ENCODE measurements at places on chromosomes 11 and 22.

DNA sequence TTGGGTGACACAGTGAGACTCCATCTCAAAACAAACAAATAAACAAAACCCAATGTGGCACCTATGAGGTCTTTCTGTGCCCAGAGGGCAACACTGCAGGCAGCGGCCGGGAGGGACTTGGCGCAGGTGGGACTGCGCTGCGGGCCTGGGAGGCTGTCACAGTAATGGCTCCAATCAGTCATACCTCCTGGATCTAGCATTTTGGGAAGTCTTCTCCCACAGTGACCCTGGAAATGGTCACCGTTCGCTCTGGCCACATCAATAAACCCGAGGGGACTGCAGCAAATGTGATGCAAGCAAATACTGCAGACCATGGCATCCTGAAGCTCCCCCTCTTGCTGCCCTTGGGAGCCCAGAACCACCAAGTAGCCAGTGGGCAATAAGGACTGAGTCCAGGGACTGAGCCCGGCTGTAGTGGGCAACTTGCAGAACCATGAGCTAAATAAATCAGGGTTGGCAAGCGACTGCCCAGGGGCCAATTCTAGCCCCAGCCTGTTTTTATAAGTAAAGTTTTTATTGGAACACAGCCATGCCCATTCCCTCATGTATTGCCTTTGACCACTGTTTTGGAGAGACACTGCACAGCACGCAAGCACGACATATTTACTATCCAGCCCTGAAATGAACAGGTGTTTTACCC, 15.4 kb downstream of the SHANK2 start:
- DNase-seq, result no peak

- no peak for DNase-seq
These were observed 5.6 kb upstream of the EHD1 start for GRCh38 chr11:64884019-64884418.

DNA sequence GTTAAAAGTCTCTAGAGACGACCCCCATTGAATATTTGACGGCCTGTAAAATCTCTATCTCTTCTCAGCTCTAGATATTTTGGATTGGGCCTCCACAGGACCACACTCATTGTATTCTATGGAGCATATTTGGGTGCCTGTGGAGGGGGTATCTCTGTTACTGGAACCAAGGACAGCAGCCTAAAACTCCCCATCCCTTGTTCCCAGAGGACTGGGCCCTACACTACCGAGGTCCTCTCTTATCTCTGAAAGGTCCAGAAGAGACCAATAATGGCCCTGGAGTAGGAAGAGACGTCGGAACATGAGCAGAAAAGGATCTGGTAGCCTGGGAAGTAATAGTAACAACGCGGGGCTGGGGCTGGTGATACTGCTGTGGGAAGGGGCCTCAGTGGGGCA, 542 bp downstream of the HPS4 start:
- no peak for DNase-seq

- no peak for DNase-seq
These were observed 97.8 kb upstream of the ZBED5 start for GRCh38 chr11:10955616-10956015.

- DNase-seq, result no peak
These were observed 33.8 kb upstream of the OR9G4 start for GRCh38 chr11:56782167-56782847.

- no peak for DNase-seq
These were observed 1.1 kb downstream of the CDC45 start for GRCh38 chr22:19480789-19481188.

- no peak for DNase-seq
These were observed 1654.6 kb upstream of the RAG2 start for GRCh38 chr11:38252620-38253019.

DNA sequence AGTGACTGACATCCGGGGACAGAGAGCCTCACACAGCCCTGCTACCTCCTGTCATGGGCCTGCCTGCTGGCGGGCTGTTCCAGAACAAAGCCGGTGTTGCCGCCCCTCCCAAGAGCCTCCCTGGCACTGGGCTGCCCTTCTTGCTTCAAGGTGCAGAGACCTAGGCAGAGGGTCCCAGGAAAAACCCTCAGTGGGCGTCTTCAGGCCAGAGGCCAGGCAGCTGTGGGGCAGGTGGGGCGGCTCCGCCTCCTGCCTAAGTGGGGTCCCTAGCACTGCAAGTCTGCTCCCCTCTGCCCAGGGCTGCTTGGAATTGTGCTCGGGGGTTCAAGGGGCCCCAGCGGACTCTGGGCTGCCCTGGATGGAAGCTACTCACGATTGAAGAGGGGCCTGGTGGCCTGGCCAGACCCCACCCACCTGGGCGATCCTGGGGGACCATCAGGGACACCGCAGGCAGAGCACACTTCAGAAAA, 20.4 kb upstream of the GNB1L start:
- no peak for DNase-seq

GRCh38 chr11:17171916-17172315, 35.9 kb downstream of the PIK3C2A start:
- DNase-seq, result no peak

DNA sequence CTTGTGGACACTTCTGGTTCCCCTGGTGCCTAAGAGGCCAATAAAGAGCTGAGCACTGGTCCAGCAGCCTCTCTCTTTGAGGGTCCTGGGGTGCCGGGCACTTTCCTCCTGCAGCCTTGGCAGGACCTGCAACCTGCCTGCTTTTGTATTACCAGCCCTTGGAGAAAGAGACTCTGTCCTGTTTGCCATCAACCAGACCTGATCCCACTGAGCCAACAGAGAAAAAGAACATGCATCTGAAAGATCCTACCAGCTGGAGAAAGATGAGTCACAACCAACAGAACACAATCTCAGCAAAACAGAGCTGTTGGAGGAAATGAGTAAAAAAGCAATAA, 321.0 kb downstream of the DDX10 start:
- no peak for DNase-seq

DNA sequence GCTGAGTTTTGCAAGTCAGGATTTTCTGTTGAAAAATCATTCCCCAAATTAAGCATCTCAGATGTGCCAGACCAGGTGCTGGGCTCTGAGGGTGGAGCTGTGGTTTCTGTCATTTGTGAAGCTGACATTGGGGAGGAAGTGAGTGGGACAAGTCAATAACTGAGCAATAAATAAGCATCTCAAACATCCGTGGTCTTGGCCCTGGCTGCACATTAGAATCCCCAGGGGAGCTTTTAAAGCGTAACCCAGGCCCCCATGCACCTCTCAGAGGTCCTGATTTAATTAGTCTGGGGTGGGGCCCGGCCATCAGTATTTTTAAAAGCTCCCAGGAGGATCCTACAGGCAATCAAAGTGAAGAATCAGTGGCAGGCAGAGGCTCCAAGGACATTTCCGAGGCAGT, 420.0 kb downstream of the MN1 start:
- DNase-seq, result no peak

DNA sequence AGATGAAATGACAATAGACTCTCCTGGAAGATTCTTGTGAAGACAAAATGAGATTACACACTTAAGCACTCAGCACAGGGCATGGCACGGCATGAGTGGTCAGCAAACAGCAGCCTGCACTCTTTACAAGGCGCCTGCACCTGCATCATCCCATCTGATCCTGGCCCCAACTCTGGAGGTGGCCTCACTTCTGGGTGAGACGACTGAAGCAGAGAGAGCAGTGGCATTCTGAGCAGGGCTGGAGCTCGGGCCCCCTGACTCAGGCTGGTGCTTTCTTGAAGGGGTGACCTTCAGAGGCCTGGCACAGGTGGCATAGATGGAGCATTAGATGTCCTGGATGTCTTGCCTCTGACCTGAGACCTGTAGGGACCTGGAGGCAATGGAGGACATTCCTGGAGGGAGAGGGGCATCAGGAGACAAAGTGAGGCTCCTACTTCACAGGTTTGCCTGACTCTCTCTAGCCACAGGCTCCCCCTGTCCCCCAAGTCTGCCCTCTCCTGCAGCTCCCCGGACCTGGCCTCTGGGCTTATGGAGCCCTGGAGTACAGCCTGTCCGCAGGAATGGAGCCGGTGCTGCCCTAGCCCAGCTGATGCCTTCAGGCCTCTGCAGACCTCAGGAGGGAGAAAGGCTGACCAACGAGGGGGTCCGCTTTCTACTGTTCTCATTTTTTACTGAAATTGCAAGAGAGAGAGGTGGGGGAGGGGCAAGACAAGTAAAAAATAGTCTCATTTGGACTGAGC, 65.5 kb upstream of the THY1 start:
- DNase-seq, result no peak

DNA sequence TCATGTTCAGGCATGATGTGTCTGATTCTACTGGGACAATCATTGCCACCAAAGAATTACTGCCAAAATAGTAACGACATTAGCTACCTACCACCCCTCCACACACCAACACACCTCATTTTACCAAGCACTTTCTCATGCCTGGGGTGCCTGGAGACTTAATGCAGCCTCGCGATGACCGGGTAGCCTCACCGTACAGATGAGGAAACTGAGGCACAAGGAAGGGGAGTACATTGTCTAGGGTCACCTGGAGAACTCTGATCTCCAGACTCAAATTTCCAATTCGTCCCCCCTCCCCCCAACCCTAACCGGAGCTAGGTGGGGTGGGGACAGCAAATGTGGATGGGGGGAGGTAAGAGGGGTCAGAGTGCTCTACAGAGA, 2.7 kb upstream of the RTN4RL2 start:
- DNase-seq, result no peak

All from NCI-H510A treated with DMSO at 0.1 percent for 48 hours (cell line).